HEK293T (cell line): ENCODE measurements at places on chromosomes 6 and 20.
A peak's percentile ranks its signal among the peaks of the same experiment; 100 is the strongest.

DNA sequence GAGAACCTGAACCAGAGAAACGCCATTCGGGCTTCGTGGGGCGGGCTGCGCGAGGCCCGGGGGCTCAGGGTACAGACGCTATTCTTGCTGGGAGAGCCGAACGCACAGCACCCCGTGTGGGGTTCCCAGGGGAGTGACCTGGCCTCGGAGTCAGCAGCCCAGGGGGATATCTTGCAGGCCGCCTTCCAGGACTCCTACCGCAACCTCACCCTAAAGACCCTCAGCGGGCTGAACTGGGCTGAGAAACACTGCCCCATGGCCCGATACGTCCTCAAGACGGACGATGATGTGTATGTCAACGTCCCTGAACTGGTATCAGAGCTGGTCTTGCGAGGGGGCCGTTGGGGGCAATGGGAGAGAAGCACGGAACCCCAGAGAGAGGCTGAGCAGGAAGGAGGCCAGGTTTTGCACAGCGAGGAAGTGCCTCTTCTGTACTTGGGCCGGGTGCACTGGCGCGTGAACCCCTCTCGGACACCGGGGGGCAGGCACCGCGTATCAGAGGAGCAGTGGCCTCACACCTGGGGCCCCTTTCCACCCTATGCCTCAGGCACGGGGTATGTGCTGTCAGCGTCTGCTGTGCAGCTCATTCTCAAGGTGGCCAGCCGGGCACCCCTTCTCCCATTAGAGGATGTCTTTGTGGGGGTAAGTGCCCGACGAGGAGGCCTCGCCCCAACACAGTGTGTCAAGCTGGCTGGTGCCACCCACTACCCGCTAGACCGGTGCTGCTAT lies 904 bp downstream of the B3GALT4 start:
- no peak for DNase-seq

GRCh38 chr6:151051164-151051563 lies 185.7 kb downstream of the MTHFD1L start:
- no peak for DNase-seq

DNA sequence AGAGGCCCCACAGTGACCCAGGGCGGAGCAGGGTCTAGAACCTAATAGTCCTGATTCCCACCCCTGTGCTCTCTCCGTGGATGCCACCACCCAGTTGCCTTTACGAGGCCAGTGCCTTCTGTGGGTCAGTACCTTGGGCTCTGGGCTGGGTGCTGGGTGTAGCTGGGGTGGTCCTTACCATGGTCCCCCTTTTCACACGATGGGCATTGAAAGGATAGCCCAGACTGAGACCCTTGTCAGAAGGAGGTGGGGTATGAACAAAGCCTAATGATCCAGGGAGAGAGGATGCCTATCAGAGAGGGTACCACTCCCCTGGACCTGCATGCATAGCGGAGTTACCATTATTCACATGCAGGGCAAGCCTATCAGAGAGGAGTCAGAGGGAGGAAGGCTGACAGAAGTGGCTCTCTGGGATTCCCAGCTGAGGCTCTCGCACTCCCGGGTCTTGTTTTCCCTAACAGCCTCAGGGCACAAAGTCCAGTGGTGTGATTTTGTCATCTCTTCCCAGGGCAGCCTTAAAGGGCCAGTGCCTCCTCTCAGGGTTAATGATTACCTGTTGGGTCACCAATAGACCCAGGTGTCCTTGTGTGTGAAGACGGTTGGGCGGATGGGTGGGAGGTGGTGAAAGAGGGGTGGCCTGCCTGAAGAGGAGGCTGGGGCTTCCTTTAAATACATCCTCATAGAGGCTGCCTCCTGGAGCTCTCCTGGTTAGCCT lies 36.2 kb downstream of the VEGFA start:
- no peak for DNase-seq

DNA sequence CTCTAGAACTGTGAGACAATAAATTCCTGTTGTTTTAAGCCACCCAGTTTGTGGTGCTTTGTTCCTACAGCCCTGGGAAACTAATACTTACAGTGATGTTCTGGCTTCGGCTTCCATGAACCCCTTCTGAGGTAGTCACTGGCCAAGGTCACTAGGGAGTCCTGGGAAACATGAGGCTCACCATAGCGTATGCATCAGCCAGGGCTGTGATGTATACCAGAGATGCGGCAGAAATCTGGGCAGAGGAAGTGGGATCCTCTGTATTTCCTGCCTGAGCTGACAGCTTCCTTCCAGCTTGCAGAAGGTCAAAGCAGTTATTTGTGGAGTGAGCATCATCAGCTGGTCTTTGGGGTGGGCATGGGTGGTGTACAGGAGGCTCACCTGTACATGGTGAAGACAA lies 27.9 kb downstream of the KAT14 start:
- no peak for DNase-seq

DNA sequence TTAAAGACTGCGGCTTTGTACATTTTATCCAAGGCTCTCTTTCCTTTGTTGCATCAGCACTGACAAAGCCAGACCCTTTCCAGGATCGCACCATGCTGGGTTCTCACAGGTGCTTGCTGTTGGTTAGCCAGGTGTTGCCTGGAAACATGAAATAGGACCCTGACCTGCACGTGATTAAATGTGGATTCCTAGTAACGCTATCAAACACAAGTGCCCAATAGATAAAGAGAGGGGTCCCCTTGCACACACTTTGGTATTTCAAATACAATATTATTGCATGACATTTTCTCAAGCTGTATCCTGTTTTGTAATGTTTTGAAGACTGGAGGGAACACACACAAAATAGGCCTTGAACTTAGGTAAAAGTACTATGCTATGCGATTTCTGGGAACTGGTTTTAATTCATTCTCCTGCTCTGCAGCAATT lies 73.3 kb downstream of the AKAP12 start:
- no peak for DNase-seq

GRCh38 chr6:134768931-134769330 lies 181.0 kb downstream of the ALDH8A1 start:
- DNase-seq: no peak

GRCh38 chr6:159826968-159827647 lies 27.0 kb downstream of the PNLDC1 start:
- DNase-seq: no peak

DNA sequence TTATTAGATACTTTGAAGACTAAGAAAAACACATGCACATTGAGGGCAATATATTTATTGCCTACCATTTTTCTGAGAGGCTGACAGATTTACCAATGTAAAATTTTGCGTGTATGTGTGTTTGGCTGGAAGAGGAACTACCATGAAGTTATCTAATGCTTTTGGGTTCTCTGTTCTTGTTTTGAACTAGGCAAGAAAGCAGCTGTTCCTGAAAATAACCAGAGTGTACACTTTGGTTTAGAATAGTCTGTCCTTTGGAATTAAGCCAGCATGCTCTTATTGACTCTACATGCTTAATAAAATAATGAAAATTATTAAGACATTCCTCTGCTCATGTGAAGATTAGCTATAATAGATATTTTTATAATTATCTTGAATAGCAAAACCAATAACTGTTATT lies 129.2 kb downstream of the MYB start:
- DNase-seq: no peak

DNA sequence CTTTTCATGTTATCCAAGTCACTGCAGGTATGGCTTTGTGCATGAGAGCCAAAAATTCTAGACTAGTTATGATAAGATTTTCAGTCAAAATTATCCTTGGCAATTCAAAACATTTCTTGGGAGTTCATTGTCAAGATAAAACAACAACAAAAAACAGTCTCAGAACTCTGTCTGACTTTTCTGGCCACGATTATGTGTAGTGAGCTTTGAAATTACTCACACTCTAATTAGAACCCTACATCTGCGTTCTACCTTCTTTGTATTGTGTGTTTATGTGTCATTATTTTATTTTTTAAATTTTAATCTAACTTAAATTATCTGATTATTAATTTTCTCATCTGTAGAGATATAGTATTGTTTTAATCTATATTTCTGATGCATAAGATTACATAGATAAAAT lies 459.2 kb downstream of the FRK start:
- no peak for DNase-seq

- no peak for DNase-seq
Observed at GRCh38 chr6:6604566-6604965, 16.0 kb downstream of the LY86 start.

DNA sequence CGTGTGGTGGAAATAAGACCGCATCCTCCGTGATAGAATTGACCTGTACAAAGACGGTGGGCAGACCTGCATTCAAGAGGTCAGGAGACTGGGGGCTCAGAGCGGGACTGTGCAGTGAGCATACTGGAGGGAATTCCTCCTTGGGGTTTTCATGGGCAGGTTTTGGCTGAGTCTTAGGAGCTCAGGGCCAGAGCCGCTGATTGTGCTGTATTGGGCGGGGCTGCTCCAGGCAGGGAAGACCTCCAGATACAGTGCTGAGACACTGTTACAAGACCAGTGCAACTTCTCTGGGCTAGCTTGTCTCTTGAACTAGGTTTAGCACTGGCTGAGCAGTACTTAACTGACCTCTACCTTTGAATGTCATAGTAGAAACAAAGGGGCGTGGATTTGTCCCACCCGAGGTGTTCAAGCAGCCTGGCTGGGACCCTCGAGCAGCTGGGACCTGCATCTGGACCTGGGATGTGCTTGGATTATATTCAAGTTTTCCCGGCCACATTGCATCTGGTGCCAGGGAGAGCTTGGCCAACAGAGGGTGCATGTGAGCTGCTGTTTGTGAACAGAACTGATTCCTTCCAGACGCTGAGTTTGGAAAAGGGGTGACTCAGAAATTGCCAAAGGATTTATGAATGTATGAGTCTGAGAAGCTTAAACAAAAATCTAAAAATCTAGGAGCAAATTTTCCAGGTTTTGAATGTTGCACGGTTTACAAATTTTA lies 33.4 kb upstream of the SLC22A1 start:
- peak; percentile 64 for DNase-seq

GRCh38 chr6:162907876-162908481 lies 180.2 kb downstream of the PACRG start:
- DNase-seq: no peak

- no peak for DNase-seq
Observed at GRCh38 chr20:63238514-63239125, 2.9 kb downstream of the BIRC7 start.

DNA sequence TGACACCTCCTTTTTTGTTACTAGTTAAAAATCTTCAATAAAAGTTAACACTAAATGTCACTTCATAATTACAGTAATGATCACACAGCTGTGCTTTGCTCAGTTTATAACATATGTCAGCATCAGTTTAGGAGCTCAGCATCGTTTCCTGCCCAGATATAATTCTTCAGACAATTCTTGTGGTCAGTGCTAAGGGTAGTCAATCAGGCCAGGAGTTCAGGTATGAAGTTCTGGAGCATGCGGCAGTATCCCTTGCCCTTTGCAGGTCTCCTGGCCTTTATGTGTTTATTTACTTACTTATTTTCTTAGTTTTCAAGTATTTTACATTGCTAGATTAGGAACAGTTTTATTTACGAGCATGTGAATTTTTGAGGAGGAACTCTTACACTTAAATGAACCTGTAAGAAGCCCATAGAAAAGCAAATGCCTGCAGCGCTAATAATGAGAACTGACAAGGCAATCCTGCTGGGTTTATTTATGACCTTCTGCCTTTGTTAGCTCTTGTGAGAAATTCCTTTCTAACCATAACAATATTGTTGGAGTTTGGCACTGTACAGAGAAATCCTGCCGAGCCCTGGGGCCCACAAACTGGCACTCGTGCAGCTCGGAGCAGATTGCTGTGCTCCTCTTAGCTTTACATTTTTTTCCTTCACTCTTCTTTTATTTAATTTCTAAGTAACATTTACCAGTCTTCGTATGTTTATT lies 252.8 kb downstream of the TMEM242 start:
- peak; percentile 36 for DNase-seq

GRCh38 chr6:32118782-32119628 lies 9.0 kb downstream of the ATF6B start:
- DNase-seq: peak; percentile 87

DNA sequence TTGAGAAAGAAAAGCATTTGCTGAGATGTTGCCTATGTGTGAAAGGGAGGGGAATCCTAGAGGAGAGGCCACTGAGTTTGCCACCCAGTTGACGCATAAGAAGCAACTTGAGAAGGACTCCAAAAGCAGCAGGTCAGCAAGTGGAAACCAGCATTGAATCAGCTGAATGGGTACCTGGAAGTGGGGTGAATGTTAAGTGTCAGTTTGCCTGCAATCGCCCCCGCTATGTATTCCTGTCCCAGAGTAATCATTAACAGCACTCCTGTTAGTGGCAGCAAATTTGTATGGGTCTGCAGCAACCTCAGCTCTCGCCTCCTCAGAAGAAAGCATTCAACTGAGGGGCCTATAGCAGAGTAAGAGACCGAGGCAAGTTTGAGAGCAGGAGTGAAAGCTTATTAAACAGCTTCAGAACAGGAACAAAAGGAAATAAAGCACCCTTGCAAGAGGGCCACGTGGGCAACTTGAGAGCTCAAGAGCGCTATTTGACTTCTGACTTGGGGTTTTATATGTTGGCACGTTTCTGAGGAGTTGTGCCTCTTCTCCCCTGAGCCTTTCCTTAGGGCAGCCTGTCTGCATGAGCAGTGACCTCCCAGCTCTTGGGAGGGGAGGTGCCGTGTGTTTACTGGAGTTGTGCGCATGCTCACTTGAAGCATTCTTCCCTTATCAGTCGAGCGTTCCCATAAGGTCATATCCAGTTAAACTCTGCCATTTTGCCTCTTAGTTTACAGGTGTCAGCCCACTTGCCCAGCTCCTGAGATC lies 122.6 kb upstream of the PHACTR1 start:
- no peak for DNase-seq

- no peak for DNase-seq
Observed at GRCh38 chr6:46323966-46324622, 153.3 kb upstream of the ENPP5 start.

DNA sequence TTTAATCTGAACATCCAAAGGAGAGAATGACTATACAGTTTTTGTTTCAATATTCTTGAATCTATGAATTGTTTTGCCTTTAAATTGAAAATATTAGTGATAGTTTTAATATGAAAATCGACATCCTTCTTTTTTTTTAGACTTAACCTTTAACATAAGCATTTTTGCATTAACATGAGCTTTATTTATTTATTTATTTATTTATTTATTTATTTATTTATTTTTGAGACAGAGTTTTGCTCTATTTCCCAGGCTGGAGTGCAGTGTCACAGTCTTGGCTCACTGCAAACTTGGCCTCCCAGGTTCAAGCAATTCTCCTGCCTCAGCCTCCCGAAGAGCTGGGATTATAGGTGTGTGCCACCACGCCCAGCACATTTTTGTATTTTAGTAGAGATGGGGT lies 27.6 kb downstream of the GJA1 start:
- DNase-seq: no peak

DNA sequence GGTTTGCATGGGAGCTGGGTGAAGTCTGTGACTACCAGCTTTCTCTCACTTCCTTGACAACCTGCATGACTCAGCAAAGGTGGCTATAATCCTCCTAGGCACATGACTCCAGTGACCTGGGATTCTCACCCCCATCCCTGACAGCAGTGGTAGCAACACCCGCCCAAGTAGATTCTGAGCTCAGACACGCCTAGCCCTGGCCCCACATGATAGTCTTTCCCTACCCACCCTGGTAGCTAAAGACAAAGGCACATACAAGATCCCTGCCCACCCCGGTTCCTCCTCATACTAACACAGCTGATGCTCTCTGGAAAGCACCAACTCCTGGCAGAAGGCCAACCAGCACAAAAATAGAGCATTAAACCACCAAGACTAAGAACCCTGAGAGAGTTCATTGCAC lies 25.9 kb upstream of the CRISP1 start:
- no peak for DNase-seq
